ENCODE measurements at places on chromosomes 2 and 18.

DNA sequence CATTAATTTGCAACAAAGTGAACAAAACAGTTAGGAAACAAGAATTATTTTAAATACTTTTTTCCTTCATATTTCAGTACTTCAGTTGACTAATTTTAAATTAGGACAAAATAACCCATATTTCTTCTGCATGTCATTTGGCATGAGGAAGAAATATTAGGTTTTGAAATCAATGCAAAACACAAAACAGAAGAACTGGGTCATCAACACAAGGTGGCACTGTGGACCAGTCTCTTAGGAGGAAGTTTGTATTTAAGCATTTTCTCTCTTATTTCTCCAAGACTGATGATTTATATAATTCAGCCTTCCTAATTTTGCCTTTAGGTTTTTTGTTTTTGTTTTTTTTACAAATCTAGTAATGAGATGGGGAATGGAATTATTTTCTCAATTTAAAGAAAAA lies 352.8 kb upstream of the KCNH7 start:
- H3K27ac ChIP-seq: no peak overlapping the region
- no peak overlapping the region for H3K4me3 ChIP-seq
- H3K27me3 ChIP-seq: no peaks in the 10 kb centered on the region
- no peaks in the 10 kb centered on the region for H3K4me1 ChIP-seq

DNA sequence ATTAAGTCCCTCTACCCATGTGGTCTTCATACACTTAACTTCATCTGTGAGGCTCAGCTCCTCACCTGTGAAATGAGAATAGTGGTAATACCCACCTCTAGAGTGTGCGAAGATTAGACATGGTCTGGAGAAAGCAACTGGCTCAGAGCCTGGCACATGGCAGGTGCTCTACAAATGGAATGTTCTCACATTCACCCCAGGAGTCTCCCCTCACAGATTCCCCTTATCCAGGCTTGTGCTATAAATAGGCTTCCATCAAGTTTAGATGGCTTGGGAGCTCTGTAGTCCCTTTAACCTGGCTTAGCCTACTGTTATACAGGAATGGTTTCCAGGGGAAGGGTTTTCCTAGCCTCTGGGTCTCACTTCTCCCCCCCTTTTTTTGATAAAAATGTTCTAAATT lies 455.9 kb downstream of the RNF144A start:
- H3K27me3 ChIP-seq: no peaks in the 10 kb centered on the region
- H3K36me3 ChIP-seq: no peaks in the 10 kb centered on the region
- peak; percentile 39 for DNase-seq
- H3K27ac ChIP-seq: no peak overlapping the region
- H3K4me1 ChIP-seq: peaks cover 18% of the 10 kb centered on the region

DNA sequence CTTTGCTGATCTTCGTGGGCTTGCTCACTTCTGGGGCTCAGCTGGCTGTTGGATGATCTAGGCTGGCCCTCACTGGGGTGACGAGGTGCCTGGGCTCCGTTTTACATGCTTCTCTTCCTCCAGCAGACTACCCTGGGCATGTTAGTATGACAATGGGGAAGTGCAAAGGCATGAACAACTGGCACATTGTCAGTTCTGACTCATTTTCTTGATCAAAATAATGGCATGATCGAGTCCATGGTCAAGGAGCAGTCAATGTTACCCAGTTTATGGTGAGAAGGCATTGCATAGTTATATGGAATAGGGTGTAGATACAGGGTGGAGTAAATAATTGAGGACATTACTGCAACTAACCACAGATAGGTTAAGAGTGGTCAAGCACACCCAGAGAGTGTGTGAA lies 10.0 kb upstream of the UPP2 start:
- no peak for DNase-seq
- H3K36me3 ChIP-seq: no peaks in the 10 kb centered on the region
- no peaks in the 10 kb centered on the region for H3K27me3 ChIP-seq
- H3K4me3 ChIP-seq: no peak overlapping the region
- H3K4me1 ChIP-seq: peaks cover 7% of the 10 kb centered on the region

DNA sequence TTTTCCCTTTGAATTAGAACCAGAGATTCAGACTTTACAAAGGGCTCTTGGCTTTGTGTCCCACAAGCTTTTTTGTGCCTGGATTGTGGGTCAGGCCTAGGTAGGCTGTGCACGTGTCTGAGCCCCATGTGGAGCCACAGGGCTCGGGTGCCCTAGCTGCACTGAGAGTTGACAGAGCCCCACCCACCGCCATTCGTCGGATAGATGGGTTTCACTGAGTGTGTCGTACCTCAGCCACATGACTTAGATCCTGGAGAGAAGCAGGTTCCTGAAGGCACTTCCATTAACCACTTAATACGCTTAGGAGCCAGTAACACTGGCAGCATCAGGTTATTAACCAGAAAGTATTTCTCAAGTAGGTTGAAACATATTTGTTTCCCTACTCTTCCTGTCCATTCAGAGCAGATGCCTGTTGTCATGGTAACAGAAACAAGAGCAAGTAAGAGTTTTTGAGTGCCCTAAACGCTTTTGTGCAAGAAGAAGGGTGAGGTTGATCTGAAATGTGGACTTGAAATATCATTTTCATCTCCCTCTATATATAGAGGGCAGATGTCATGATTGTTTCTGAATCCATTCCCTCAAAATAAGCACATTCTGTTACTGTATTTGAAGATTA lies 30.0 kb downstream of the ADCYAP1 start:
- H3K27ac ChIP-seq: no peak overlapping the region
- no peaks in the 10 kb centered on the region for H3K4me1 ChIP-seq
- DNase-seq: no peak
- H3K4me3 ChIP-seq: no peak overlapping the region

GRCh38 chr2:240898731-240899467 lies 2.9 kb upstream of the MAB21L4 start:
- no peak overlapping the region for H3K27ac ChIP-seq
- H3K4me3 ChIP-seq: no peak overlapping the region
- H3K4me1 ChIP-seq: peaks cover 15% of the 10 kb centered on the region
- DNase-seq: no peak
- no peaks in the 10 kb centered on the region for H3K27me3 ChIP-seq

DNA sequence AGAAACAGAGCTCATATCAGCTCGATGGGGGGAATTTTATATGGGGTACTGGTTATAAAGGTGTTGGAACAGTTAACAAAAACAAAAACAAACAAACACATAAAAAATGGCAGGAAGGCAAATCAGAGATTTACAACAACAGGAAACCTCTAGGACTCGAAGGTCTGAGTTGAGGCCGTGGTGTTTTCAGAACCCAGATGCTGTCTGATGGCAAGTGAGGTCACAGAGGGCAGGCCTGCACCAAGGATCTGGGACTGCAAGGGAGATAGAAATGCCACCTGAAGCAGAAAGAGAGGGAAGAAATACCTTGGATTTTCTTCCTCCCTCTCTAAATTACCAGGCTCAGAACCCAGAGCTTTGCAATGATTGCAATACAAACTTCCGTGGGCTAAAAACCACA lies 429.5 kb downstream of the ZNF521 start:
- H3K4me1 ChIP-seq: no peaks in the 10 kb centered on the region
- DNase-seq: no peak
- peaks cover 10% of the 10 kb centered on the region for H3K27me3 ChIP-seq
- no peak overlapping the region for H3K4me3 ChIP-seq
- H3K36me3 ChIP-seq: no peaks in the 10 kb centered on the region

- H3K27ac ChIP-seq: no peak overlapping the region
- no peaks in the 10 kb centered on the region for H3K27me3 ChIP-seq
- H3K36me3 ChIP-seq: no peaks in the 10 kb centered on the region
- peaks cover 5% of the 10 kb centered on the region for H3K4me1 ChIP-seq
Measured at GRCh38 chr18:32698153-32698552, 74.7 kb downstream of the KLHL14 start.

DNA sequence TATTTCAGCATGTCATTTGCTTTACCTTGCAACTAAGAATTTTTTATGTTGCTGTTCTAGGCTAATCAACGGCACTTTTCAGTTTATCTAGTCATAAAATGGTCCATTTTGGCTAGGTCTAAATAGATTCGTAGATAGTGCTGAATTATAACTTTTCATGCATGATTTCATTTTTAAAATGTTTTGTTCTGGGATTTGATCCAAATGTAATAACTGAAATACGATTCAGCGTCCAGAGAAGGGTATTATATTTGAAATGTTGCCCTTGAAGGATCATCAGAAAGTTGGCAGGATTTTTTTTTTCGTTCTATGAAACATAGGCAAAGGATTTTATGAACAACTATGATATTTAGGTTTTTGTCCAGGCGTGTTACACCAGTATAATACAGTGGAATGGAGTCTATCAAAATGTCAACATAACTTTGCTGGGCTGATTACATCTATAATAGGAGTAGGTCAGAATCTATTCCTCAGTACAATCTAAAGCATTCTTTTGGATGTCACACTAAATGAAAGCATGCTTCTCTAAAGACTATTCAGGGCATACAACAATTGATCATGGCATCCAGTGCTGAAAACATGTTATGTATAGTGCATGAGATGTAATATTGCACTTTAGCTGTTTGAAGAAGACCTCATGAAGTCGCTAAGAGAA lies 24.8 kb downstream of the TTC27 start:
- no peak for DNase-seq
- H3K4me3 ChIP-seq: no peak overlapping the region
- no peaks in the 10 kb centered on the region for H3K36me3 ChIP-seq
- H3K27me3 ChIP-seq: no peaks in the 10 kb centered on the region

- H3K4me3 ChIP-seq: no peak overlapping the region
- DNase-seq: no peak
- no peaks in the 10 kb centered on the region for H3K36me3 ChIP-seq
- no peak overlapping the region for H3K27ac ChIP-seq
- no peaks in the 10 kb centered on the region for H3K27me3 ChIP-seq
Measured at GRCh38 chr2:162056796-162057399, 17.1 kb downstream of the DPP4 start.

DNA sequence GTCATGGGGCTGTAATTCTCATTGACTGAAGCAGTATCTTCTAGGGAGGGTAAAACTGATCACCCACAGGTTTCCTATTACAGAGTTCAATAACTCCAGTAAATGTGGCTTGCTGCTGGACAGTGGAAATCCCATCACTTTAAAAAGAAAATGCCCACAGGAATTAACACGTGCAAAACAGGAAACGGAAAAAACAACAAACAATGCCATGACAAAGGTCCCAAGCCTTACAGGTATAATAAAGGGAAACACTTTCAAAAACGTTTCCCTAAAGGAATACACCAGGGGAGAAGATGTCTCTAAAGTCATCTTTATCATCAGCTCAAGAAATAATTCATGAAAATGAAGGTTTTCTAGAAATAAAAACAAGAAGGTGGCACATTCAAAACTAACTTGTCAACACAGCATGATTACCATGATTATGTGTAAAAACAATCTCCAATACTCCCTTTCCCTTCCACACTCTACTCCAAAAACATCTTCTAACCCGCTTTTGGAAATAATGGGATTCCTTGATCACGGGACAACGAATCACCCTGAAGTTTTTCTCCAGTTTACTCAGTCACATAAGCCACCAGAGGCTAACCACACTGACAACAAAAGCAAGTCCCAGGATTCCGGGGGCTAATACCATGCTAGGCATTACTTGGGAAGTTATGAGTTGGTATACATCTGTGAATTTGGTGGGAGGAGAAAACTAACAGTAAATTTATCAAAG lies 167.9 kb downstream of the TCF4 start:
- H3K36me3 ChIP-seq: no peaks in the 10 kb centered on the region
- no peaks in the 10 kb centered on the region for H3K27me3 ChIP-seq
- DNase-seq: no peak
- no peak overlapping the region for H3K27ac ChIP-seq
- peaks cover 5% of the 10 kb centered on the region for H3K4me1 ChIP-seq
- H3K4me3 ChIP-seq: no peak overlapping the region

GRCh38 chr2:169771021-169771420 lies 27.6 kb upstream of the SSB start:
- no peaks in the 10 kb centered on the region for H3K36me3 ChIP-seq
- peaks cover 17% of the 10 kb centered on the region for H3K4me1 ChIP-seq
- peaks cover 8% of the 10 kb centered on the region for H3K27me3 ChIP-seq

DNA sequence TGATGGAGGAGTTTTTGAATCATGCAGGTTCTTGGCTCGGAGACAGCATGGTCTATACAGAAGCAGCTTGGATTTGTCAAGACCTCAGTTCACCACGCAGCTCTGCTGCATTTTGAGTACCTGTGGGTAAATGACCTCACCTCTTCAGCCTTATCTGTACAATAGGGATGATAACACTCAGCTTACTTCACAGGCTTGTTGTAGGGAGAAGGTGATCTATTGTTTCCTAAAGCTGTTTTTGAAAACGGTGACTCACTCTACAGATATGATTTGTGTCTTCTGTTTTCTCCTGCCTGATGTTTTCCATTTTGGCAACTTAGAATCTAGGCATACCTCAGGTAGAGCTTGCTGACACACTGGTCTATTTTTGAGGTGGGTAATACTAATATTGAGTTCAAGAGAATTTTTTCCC lies 80.3 kb downstream of the FMNL2 start:
- no peaks in the 10 kb centered on the region for H3K27me3 ChIP-seq
- H3K36me3 ChIP-seq: no peaks in the 10 kb centered on the region
- DNase-seq: peak; percentile 53
- peak overlapping the region; percentile 33 for H3K27ac ChIP-seq
- H3K4me1 ChIP-seq: peaks cover 45% of the 10 kb centered on the region

DNA sequence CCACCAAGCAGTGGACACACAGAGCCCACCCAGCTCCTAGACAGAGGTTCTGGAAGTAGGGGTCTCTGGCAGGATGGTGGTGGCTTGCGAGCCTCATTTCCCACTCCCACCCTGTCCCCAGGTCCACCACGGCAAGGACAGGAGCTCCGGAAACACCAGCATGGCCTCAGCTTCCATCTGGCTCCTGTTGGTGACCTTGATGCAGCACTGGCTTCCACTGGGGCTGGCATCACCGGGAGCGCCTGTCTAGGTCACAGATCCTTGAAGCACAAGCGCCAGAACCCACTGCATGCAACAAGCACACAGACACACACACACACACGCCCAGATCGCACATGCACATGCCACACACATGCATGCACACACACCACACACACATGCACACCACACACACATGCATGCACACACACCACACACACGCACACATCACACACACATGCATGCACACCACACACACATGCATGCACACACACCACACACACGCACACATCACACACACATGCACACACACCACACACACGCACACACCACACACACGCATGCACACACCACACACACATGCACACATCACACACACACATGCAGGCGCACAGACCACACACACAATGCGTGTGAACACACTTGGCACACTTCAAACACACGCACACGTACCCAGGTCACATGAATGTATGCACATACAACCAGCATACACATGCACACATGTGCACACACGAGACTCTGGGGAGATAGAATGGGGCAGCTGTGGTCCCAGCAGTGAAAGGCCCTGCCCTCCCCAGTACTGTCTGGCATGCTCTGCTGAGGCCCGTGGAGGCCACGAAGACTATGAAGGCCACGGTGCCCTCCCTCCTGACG lies 63.7 kb downstream of the TWIST2 start:
- H3K4me1 ChIP-seq: no peaks in the 10 kb centered on the region
- H3K36me3 ChIP-seq: no peaks in the 10 kb centered on the region
- no peak overlapping the region for H3K4me3 ChIP-seq
- no peak overlapping the region for H3K27ac ChIP-seq
